NCI-H187 (cell line): ENCODE measurements at places on chromosomes 7 and 10.

DNA sequence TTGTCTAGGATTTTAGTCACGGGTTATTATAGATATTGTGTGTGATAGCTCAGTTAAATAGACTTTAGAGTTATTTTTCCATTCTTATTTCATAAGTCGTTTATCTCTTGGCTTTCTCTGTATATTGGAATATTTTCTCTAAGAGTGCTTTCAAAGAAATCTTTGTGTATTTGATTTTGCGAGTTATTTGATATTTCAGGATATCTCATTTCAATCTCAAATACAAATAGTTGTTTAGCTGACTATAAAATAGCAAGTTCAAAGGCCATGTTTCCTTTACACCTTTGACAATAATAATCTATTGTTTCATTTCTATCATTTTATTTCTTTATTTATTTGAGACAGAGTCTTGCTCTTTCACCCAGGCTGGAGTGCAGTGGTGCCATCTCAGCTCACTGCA is 55.9 kb downstream of the STK31 start:
- no peak for DNase-seq

DNA sequence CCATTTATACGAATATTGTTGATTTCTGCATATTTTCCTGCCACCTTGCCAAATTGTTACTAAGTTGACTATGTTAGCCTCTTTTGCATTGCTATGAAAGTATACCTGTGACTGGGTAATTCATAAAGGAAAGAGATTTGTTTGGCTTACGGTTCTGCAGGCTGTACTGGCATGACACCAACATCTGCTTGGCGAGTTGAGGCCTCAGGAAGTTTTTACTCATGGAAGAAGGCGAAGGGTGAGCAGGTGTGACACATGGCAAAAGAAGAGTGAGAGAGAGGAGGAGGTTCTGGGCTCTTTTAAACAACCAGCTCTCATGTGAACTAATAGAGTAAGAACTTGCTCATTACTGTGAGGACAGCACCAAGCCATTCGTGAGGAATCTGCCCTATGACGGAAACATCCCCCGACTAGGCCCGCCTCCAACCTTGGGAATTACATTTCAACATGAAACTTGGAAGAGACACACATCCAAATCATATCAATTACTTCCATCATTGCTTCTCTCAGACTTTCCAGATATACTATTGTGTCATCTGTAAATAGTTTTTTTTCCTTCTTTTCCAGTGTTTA is 8.4 kb downstream of the RALA start:
- no peak for DNase-seq

- DNase-seq, result no peak
These were observed 253.1 kb downstream of the FZD1 start for GRCh38 chr7:91517201-91517785.

DNA sequence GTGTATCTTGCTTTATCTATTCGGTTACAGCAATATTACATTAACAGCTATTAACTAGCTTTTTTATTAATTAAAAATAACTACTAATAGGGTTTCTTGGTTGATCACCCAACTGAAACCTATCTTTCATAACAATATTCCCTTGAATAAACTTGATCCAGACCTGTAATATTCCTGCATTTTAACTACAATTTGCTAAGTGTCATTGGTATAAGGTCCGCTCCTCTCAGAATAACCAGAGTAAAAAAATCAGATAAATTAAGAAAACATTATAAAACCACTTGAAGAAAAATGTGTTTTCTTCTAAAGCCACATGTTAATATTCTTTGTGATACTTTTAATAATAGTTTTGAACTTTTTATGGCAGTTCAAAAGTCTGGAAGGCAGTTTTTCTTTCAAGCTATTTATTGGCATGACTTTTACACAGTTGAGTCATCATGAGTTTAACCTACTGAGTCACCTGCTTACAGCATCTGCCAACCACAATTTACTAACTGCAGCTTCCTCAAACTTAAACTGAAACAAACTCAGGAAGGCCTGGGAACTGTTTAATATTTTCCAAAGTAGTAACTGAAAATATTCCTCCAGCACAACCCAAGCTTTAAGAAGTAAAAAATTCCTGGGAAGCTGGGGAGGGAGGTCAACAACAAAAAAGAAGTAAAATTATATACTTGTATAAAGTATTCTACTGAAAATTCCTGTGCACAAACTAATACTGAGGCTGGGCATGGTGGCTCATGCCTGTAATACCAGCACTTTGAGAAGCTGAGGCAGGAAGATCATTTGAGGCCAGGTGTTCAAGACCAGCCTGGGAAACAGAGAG is 103.2 kb downstream of the NRBF2 start:
- no peak for DNase-seq

DNA sequence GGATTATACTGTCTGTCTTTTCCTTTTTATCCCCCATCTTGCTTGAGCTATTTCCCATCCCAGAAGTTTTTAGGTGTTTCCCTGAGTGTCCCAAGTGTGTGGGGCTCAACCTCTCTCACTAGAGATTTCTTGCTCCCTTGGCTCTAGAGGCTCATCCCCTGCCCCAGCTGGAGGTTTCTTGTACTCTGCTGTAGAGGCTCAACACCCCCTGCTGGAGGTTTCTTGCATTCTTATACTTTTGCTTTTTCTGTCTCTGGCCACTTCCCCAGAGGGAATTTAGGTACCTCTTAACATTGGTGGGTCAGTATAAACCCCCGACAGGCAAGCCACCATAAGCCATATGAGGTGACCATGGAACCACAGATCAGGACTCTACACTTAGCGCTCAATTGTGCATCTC is 114.2 kb upstream of the FAM3C start:
- DNase-seq, result no peak

- DNase-seq, result no peak
These were observed 9.8 kb downstream of the CREB3L2 start for GRCh38 chr7:137992104-137992549.

- no peak for DNase-seq
These were observed 45.3 kb upstream of the ZMIZ1 start for GRCh38 chr10:79023240-79024162.

- no peak for DNase-seq
These were observed 393.6 kb upstream of the GALNT17 start for GRCh38 chr7:70738151-70738885.

DNA sequence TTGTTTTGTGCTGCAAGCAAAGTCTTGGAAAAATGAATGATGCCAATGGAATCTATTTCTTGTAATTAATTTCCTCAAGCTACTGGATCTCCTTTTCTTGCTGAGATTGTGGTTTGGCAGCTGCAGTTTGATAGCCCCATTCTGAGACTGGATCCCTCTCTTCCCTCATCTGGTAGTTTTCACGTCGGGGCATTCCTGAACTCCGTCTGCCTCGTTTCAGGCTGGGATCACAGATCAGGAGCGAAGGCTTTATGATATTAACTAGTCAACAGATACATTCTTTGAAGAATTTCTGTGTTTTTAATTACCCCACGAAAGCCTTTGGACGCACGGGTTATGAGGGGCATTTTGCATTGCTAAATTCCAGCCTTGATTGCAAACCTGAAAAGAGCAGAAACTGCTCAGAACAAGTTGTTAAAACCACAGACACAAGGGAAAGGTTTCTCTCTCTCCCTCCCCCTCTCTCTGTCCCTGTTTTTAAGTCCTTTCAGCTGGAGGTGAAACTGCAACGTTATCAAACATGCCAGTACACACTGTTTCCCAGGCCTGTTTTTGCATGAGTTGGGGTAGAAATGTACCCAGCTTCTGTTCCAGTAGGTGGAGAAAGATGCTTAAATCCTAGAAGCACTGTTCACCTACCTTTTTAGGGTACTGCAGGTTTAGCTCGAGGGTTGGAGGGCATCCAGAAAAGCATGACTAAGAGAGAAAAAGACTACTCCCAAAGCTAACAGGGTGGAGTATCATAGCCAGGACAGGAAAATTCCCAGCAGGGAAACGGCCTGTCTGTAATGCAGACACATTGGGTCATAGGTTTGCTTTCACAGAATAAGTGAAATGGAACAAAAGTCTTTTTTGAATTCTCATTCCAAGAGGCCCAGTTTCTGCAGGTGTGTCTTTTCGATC is 124.3 kb downstream of the CUX1 start:
- DNase-seq, result no peak

- no peak for DNase-seq
These were observed 461.0 kb downstream of the KIF20B start for GRCh38 chr10:90162271-90162853.

DNA sequence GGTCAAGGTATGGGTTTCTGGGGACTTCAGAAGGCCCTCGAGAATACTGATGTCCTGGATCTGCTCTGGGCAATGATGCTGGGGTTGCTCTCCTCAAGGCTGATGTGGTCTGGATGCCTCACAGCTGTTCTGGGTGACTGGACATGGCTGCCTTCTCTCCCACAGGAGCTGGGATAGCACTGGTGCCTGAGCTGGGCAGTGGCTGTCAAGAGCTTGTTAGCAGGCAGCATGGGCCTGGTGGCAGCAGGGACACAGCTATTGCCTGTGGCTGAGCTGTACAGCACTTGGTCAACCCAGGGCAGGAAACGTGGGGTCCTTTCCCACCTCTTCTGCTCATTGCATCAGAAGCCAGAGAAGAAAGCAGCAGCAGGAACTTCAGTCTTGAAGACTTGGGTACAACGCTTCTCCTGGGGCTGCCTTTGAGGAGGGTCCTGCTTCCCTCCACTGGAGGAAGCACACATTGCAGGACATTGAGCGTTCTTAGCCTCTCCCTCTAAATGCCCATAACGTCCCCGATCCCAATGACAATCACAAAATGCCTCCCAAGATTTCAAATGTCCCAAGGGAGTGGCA is 13.0 kb downstream of the ADCYAP1R1 start:
- no peak for DNase-seq

DNA sequence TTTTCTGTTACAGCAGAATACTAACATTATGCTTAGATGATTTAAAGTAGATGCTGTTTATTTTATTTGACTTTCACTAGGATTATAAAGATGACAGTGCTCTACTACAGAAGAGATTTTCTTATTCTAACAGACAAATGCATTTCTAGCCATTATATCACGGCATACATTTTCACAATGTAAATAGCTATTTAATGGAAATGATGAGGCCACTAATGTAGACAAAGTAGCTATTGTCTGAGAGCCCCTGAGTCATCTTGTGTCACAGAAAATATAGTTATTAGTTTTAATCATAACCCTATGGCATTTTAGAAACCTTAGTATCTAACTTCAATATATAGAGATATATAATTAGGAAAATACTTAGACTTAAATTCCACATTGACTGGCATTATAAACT is 158.0 kb upstream of the AHR start:
- DNase-seq, result no peak

DNA sequence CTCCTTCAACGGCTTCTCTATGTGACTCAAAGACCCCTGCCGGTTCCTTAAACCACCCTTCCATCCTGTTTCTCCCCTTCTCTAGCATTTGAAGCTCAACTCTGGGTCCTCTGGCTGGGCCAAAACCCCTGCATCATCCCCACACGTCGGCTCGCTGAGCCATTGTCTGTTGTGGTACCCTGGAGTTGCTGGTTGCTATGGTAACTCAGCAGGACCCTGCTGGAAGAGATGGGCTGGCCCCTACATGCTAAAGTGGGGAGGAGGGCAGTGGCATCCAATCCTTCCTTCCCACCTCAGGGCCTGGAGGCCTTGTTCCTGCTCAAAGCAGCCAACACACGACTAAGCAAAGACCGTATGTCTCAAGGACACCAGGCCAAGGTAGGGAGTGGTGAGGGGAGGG is 452.5 kb downstream of the PLXNA4 start:
- DNase-seq, result no peak

DNA sequence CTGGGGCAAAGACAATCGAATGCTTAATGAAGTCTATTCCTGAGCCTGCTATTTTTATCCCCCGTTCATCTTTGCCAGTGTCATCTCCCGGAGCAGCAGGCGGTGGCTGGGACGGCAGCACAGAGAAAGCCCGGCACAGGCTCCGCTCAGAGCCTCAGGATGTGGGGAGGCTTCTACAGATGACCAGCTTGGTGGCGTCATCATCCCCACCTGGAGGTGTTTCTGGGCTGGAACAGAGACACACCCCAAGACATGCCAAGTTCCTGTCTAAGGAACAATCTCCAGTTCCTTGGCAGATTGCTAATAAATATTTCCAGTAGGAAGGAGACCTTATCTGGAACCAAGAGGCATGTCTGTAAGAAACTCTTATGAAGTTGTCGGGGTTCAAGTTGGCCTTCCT is 552.4 kb upstream of the MGMT start:
- no peak for DNase-seq

GRCh38 chr10:3426190-3426845 is 253.7 kb upstream of the PITRM1 start:
- DNase-seq, result no peak

DNA sequence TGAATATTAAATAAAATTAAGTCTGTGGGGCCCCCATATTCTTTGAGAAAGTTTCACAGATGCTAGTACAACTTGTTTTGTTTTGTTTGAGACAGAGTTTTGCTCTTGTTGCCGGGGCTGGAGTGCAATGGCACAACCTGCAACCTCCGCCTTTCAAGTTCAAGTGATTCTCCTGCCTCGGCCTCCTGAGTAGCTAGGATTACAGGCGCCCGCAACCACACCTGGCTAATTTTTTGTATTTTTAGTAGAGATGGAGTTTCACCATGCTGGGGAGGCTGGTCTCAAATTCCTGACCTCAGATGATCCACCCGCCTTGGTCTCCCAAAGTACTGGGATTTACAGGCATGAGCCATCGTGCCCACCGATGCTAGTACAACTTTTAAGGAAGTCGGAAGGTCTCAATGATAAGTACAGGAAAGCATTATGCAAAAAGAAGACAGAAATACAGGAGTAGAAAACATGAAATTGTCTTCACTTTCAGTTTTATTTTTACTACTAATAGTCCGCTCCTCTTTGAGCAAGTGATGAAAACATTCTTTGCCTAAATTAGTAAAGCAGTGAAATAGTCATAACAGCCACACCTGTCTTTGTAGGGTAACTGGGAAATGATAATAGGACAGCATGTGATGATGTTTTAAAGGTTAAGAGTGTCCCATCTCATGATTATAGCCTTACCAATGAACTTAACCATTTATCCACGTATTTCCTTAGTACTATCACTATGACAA is 147.5 kb downstream of the SEMA3D start:
- DNase-seq, result no peak

DNA sequence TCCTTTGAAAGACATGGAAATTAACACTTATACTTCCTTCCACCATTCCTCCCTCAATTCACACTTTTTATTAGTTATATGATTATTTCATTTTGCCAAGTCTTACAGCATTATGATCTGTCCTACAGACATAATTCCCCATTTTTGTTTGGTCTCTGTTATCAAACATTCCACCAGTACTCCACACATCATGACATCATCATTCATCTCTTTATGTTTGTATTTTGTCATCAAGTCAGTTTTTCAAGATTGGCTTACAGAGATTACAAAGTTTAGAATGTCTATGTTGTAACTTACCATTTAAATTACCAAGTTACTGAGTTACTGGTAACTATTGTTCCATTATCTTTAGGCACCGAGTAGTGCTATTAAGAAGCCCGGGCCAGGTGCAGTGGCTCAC is 150.2 kb downstream of the HTR7 start:
- DNase-seq, result no peak

- DNase-seq, result no peak
These were observed 33.5 kb upstream of the CCSER2 start for GRCh38 chr10:84294766-84295447.

- no peak for DNase-seq
These were observed 808.5 kb upstream of the CELF2 start for GRCh38 chr10:10209167-10209566.
